Mucosa of gallbladder (tissue), 1 donor: ENCODE measurements at places on chromosomes 5 and 9.

DNA sequence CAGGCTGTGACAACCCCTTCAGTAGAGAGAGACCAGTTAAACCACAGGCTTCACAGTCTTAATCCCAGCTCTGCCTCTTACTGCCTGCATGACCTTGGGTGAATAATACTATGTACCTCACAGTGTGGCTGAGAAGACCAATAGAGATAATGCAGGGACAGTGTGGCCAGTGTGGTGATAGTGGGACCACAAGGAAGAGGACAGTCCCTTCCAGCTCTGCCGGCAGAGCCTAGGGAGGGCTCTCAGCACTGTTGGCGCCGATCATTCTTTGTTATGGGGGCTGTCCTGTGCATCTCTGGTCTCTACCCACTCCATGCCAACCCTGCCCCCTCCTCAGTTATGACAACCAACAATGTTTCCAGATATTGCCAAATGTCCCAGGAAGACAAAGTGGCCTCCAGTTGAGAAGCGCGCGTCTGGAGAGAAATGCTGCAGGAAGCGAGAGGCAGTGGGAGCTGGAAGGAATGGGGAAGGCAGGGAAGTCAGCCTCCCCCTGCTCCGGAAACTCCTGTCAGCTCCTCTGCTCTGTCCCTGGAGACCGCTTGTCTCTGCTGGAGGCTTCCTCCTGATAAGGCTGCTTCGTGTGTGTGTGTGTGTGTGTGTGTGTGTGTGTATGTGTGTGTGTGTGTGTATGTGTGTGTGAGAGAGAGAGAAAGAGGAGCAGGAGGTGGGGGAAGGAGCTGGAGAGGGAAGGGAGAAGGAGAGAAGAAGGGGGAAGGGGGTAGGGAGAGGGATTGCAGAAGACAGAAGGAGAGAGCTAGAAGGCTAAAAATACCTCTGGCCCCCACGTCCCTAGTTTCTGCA lies 31.8 kb upstream of the FABP6 start:
- peak; percentile 23 for DNase-seq

GRCh38 chr9:84173961-84174360 lies 166.6 kb downstream of the SLC28A3 start:
- no peak for DNase-seq

DNA sequence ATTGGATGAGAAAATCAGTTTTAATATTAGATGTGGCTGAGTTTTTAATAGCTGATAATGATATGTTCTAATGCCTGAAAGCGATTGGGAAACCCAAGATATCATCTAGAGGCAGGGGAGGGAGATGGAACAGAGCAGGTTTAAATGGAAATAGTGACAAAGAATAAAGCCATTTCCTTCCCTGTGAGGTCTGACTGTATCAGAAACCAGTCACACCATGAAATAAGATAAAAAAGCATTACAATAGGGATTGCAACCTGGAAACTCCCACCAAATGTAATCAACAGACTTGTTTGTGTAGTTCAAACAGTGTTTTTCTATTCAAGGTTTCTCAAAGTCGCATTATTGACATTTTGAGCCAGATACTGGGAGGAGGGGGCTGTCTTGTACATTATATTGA lies 110.1 kb upstream of the SMIM23 start:
- DNase-seq = no peak

GRCh38 chr5:119072496-119072895 lies 1.6 kb downstream of the DMXL1 start:
- DNase-seq = no peak

GRCh38 chr9:112520069-112520468 lies 33.4 kb downstream of the KIAA1958 start:
- no peak for DNase-seq

DNA sequence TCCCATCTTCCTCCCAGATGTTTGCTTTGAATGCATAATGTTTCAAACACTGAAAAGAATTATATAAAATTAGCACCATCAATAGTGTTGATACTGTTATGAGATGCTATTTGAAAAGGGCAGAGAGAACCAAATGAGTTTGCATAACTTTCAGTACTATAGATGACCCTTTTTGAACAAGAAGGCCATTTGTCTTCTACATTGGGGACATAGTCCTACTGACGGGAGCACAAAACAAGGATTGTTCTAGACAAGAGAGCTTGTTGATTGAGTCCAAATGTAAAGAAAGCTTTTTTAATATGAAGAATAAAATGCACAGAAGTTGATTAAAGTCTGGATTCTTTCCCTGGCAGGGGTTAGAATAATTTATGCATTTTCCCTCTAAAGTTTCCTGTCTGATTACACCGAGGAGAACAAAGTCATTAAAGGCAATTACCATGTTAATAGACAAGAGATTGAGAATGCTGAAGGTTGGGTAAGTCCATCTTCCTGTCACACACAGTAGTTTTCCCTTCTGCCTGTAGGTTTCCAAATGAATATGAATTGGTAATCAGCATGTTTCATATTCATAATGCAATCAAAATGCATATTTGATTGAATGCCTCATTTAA lies 32.8 kb upstream of the ADCY2 start:
- DNase-seq = no peak

GRCh38 chr5:133222979-133223378 lies 171.2 kb downstream of the HSPA4 start:
- no peak for DNase-seq

- no peak for DNase-seq
These were observed 5.5 kb downstream of the CD74 start for GRCh38 chr5:150407096-150407720.

DNA sequence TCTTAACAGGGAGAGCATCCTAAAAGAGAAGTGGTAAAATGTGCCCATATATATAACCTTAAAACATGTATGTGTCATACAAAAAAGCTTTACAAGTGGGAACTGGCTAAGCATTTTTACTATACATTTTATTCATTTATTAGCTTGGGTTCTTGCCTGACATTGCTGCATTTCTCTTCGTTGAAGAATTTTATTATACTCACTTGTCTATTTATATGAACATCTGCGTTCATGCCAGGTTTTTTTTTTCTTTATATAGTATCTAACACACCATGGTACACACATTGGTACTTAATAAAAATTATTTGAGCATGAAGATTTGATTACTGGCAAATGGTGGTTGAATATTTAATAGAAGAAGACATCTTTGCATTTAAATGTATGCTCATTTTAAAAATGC lies 492.3 kb downstream of the SPATA31D1 start:
- DNase-seq = no peak

- DNase-seq = no peak
These were observed 357.7 kb downstream of the NPR3 start for GRCh38 chr5:33068786-33069185.

DNA sequence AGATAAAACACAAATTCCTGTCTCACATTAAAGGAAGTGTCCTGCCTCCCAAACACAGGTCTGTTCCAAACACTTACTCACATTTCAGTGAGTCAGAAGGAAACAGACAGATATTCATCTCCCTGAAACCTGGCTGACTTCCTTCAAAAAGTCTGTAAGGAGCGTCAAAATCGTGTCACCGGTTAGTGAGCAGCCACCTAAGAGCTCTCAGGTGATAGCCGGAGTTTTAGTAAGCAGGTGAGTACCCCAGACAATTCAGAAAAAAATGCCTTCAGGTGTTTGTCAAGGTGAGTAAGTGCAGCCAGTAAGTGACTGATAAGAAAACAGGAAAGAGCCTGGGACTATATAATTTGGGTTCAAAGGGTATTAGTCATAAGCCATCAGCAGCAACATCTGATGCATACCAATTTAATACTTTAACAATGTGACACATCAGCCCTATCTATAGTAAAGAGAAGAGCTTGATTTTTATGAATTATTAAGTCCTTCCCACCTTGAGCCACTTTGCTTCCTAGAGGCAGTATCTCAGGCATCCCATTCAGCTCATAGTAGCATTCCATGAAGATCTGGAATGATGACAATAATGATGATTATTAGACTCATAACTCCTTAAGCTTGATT lies 1.3 kb upstream of the ITGA2 start:
- no peak for DNase-seq

GRCh38 chr9:125180876-125181275 lies 8.7 kb downstream of the PPP6C start:
- DNase-seq = no peak

- no peak for DNase-seq
These were observed 215.5 kb upstream of the KCNN2 start for GRCh38 chr5:114146398-114146797.

DNA sequence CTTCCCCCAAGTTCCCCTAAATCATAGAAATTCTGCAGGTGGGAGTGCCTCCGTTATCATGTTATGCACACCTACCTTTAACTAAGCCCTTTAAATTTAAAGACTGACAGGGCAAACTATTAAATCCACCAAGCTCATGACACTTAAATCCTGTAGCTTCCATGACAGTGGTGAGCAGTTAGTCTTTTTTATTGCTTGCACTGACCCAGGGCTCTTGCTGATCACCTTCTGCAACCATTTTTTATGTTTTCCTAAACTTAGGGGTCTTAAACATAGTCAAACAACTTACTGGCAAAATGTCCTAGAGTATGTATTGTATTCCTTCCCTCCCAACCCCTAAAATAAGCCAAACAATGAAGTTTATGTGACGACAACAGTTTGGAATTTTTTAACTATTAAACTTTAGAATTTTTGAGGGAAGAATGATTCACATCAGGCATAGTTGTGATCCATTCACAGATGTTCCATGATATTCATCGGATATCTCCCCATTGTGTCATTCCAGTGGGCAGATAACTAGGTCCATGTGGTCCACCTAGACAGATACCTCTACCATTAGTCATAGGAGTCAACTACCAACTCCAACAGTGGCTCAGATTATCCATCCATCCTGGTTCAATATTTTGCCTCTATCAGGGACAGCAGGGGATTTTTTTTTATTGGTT lies 283.1 kb downstream of the ADAMTS6 start:
- DNase-seq = no peak

DNA sequence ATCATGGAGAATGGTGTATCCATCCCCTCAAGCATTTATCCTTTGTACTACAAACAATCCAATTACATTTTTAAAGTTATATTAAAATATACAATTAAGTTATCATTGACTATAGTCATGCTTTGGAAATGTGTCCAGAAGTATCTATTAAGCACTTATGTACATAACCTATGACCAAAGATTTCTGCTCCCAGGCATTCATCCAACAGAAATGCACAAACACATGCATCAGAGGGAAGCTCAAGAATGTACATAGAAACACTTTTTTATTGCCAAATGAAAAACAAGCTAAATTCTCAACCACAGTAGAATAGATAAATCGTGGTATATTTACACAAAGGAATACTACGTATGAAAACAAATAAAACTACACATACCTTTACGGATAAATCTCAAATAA lies 700.5 kb upstream of the ZNF608 start:
- DNase-seq = no peak

GRCh38 chr5:129506086-129506485 lies 46.0 kb downstream of the ADAMTS19 start:
- no peak for DNase-seq

DNA sequence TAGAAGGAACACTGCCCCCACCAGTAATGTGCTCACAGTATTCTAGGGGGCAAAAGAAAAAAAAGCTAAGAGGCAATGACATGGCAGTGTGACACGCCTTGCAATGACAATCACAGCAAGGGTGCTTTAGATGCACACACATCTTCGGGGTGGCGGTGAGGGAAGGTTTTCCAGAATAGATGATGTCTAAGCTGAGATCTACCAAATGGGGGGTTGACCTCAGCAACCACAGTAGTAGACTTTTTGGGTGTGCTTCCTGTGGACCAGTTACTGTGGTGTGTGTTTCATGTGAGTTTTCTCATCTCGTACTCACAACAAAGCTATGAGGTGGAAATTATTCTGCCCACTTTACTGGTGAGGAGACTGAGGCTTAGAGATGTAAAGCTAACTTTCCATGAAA lies 10.2 kb upstream of the IL12B start:
- DNase-seq = no peak

DNA sequence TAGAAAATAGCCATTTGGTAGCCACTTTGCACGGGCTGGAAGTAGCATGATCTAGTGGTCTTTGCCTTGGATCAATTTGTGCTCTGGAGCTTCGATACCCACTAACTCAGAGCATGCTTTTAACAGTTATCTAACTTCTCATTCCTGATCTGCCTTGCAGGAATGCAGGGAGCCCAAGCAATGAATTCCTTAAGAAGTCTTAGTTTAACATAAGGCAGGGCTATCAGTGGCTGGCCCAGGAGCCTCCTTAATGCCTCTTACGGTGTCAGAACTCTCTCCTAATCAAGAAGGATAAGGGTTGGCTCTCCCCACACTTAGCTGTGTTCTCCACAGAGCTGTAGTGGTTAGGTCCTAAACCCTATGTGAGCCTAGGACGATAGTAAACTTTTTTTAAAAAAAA lies 95.8 kb upstream of the TBCA start:
- no peak for DNase-seq

- no peak for DNase-seq
These were observed 904 bp upstream of the BSPRY start for GRCh38 chr9:113348437-113348836.

DNA sequence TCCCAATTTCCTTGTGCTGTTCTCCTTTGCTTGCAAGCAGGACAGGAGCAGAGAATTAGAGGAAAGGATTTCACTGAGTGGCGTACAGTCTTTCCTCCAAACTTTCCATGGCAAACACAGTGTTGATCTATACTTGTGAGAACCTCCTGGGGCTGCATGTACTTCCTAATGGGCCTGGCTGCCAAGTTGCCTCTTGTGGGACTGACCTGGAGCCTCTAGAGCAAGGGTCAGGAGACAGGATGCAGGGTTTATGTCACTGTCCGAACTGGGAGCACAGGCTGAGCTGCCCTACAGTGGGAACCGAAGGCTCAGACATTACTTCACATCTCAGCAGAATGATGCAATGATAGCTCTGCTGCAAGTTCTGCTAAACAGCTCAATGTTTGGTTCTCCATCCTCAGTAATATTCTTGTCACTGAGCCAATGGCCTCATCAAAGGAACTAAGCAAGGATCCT lies 102.3 kb downstream of the ENC1 start:
- peak; percentile 36 for DNase-seq

DNA sequence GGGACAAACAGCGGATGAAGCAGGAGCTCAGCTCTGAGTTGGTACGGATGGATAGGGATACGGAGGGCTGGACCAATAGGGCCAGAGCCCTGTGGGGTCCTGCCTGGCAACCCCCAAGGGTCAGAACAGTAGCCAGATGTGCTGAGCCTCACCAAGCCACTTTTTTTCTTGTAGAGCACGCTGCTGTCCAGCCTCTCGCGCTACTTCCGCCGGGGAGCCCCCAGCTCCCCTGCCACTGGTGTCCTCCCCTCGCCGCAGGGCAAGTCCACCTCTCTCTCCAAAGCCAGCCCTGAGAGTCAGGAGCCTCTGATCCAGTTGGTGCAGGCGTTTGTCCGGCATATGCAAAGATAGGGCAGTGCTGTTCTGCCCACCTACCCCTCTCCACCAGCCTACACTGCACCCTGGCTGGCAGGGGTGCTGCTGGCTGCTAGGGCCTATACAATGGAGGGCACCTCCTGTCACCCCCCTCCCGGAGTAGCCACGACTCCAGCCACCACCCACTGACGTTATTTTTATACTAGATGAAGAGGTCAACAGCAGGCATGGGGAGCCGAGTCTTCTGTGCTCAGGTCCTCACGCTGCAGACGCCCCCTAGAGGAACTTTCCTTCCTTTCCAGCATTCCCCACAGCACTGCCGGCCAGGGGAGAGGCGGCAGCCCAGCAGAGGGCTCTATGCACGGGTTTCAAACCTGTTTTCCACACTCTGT lies 21.6 kb downstream of the SH3GLB2 start:
- DNase-seq = peak; percentile 65
